ENCODE measurements at places on chromosomes 7 and 10.

GRCh38 chr10:4391683-4392082 is 434.3 kb upstream of the AKR1E2 start:
- DNase-seq: no peak

DNA sequence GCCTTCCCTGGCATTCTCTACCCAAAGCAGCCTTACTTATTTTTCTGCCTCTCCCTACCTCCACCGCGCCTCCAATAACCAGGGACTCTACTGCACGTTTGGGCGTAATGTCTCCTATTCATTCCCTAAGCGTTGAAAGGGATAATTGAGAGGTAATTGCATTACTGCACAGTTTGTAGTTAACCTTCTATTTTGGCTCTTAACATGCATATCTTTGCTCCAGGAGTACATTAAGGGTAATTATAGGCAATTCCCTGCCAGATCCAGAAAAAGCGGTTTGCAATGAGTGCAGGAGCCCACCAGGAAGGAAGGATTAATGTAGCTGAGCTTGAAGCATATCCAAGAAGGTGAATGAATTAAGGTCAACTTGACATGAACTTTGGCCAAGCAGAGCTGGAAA is 558.4 kb downstream of the TYW1 start:
- no peak for DNase-seq

DNA sequence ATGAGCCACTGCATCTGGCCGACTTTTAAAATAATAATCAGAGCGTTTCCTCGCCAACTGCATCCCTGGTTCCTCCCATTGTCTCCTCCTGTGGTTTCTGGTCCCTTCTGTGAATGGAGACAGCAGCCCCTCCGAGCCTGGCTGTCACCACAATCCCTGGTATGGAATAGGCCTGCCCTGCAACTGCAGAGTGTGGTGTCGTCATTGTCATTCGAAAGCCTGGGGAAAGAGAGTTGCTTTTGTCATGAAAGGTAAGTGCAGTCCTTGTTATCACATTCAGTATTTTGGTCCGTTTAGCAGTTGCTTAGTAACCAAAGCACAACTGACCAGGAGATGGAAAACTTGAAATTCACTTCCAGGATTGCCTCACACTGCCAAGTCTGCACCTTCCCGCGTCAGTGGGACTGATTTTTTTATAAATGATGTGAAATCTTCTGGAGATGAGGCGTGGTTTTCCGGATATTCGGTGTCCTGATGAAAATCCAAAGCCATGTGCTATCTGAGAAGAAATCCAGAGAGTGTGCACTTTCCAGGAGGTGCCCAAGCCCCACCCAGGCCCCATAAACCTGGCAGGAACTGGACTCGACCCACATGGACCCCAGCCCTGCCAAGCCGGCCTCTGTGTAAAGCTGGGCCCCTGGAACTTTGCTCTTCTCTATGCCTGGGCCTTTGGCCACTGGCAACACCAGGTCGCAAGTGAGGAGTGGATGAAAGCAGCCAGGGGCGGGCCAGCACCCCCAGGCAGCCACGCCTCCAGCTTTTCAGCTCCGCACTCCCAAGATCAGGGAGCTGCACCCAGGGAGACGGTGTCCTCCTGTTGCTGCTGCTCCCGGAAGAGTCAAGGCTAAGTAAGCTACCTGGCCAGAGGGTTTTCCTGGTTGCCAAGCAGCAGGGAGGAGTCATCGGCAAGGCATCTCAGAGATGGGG is 133.7 kb upstream of the SH2B2 start:
- DNase-seq: peak; percentile 8

GRCh38 chr10:71735709-71736569 is 16.4 kb upstream of the C10orf105 start:
- peak; percentile 70 for DNase-seq

DNA sequence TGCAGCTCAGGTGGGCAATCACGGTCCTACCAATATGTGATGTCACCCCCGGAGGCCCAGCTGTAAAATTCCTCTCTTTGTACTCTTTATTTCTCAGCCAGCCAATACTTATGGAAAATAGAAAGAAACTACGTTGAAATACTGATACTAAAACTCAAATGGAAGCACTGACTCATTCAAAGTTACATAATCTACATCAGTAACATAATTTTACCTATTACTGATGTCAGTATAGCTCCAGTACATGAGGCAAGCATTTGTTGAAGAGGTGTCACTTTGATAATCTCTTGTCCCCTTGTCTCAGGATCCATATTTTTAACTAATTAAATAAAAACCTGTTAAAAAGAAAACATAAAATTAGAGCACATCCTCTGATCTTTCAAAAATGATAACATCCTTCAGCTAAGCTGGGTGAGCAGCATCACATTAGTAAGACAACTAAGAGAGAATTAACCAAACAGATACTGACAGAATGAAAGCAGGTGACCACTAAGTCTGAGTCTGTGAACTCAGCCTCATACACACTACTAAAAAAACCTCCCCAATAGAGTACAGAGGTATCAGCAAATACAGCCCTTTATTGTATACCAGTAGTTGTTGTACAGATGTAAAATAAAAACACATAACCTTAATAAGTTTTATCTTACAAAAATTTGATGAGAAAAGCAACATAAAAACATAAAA is 17.6 kb downstream of the SLC25A40 start:
- no peak for DNase-seq

DNA sequence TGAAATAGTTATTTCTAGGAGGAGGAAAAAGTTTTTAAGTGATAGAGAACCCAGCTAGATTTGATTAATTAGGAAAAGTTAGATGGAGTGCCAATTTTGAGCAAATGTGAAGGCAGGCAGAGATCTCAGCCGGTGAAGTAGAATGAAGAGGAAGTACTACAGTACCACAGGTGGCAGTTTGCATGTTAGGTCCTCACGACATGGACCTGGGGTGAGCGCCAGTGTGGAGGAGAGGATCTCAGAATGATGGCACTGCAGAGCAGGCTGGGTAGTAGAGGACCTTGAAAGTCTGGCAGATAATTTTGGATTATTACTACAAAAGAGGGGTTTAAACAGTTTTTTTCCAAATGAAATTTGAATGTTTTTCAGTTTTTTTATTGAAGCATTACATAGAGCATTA is 81.1 kb downstream of the GNAI1 start:
- DNase-seq: no peak

- DNase-seq: no peak
Measured at GRCh38 chr7:68813551-68814080, 784.7 kb upstream of the AUTS2 start.

GRCh38 chr7:144713850-144714249 is 122.0 kb downstream of the TPK1 start:
- no peak for DNase-seq

DNA sequence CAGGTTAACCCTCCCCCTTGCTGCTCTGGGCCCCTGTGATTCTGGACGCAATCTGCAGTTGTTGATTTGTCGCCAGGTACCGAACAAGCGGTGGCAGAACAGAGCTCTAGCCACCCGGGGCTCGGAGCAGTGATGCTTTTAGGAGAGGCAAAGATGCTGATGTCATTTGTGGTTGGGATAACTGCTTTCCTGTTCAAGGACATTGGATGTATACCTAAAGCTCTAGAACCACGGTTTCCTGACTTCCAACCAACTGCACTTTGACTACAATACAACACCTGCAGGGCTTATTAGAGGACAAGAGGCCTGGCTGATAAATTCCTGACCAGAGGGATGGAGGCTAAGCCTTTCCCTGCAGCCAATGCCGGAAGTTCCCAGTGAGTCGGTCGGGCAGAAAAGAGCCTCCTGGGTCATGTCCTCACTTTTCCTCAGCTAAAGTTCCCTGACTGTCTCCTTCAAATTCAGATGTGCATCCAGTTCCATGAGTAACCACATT is 6.5 kb upstream of the RBM20 start:
- no peak for DNase-seq

DNA sequence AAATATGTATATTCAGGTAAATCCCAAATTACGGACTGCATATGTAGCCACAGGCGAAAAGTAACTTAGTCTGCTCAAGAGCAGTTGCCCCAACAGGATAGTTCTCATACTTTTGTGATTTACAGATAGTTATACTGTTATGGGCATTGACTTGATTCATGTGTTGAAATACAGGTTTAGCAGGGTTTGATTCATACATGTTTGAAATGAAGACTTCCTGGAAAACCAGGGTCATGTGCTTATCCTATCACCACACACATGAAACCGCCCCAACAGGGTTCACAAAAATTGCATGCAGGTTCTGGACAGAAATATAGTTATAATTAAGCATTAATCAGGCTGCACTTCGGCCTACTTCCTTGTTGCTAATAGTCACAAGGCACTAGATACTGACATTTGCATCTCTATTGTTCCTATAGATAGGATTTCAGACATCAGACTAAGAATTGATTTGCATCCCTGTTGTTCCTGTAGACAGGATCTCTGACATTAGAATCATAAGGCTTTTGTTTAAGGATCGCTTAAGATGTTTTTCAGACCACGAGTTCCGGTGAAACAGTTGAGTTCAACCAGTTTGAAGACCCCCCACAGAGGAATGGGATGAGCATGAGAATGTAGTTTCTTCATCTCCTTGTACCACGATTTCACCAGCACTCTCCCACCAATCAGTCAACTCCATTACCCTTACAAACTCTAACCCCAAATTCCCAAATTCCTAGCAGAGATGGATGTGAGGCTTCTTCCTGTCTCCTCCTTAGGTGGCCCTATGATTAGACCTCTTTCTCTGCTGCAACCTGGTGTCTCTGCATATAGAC is 2.0 kb upstream of the ZNF398 start:
- DNase-seq: peak; percentile 8

GRCh38 chr7:77710861-77711260 is 14.6 kb downstream of the RSBN1L start:
- no peak for DNase-seq

DNA sequence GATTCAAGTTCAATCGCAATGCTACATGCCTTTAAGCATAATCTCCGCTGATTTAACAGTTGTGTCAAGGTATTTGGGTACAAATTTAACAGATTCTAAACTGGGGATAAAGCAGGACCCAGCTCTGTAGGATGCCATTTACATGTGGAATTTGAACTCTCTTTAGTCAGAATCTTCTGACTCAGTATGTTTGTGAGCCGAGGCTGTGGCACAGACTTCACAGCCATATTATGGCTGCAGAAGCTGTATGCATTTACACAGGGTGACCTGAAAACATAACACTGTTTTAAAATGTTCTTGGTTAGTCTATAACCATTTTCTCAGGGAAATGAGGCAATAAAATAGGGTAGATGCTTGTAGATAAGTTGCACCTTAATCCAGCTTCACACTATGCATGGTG is 8.7 kb downstream of the PDLIM1 start:
- no peak for DNase-seq

- no peak for DNase-seq
Measured at GRCh38 chr7:37341033-37341630, 107.5 kb downstream of the ELMO1 start.

DNA sequence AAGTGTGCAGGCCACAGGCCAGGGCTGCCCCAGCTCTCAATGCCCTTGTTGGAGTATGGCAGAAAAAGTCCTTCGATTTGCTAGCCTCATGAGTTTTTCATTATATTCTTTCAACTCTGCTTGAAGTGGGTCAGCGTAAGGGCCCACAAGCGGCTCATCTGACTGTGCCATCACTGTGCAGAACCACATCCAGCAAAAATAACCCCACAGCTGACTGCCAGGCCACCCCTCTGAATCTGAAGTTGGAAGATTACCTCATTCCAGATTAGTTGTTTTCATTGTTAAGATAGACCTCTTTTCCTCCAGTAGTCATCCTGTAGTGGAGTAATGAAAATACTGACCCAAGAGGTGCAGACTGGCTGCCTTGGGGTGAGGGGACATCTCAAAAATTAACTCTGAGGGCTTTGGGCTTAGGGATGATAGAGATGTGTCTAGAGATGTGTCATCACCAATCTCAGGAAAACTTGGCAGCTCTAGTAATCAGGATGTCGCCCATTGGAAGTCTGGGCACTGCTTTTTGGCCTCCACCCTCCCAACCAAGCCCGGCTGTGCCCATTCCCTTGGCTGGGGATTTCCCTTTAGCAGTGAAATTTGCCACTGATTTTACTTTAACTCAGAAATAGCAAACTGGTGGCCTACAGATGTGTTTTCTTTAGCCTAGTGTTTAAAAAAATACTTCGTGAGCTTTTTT is 164.3 kb downstream of the LCOR start:
- no peak for DNase-seq

GRCh38 chr7:75637854-75638593 is 100.7 kb downstream of the HIP1 start:
- DNase-seq: no peak

DNA sequence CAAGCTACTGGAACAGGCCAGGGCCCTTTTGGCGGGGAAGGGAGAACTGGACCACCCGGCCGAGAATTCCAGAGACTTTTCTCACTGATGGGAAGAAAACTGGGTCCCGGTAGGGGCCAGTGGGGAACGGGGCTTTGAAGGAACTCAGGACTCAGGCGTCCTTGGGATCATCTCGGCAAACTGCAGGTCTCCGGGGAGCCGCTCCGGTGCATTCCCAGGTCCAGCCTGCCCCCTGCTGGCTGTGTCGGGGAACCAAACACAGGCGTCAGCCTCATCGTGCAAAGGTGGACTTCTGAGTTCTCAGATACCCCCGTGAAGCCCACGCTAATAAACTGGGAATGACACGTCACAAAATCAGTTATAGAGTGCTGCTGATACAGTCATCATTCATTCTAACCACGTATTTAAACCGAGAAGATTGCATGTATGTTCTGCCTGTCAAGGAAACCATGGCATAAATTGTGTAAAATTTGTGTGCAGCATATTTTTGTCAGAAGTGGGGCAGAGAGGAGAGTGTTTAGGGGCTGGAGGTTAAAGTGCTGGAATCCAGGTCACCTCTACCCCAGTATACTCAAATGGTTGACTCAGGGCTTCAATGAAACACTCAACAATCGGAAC is 76.1 kb upstream of the CPXM2 start:
- peak; percentile 66 for DNase-seq
